SJCRH30 (cell line): ENCODE measurements at places on chromosomes 5 and 9.
A peak's percentile ranks its signal among the peaks of the same experiment; 100 is the strongest.

DNA sequence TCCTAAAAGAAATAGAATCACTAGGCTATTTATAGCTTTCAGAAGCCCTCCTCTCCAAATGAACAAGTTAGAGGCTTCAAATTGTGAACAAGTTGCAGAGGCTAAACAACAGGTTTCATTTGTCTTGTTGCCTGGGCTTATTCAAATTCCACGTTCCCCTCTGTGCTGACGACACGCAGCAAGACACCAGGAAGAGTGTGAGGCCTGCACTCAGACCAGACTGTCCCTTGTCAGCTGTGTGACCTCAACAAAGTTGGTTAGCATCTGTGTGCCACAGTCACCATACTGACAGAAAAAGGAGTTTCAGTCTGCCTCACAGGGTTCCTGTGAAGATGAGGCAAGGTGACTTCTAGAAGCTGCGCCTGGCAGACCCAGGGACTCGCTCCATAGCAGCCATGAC, 22.1 kb upstream of the GABBR2 start:
- no peak for DNase-seq

GRCh38 chr5:112594941-112595340, 142.7 kb upstream of the APC start:
- DNase-seq: no peak

DNA sequence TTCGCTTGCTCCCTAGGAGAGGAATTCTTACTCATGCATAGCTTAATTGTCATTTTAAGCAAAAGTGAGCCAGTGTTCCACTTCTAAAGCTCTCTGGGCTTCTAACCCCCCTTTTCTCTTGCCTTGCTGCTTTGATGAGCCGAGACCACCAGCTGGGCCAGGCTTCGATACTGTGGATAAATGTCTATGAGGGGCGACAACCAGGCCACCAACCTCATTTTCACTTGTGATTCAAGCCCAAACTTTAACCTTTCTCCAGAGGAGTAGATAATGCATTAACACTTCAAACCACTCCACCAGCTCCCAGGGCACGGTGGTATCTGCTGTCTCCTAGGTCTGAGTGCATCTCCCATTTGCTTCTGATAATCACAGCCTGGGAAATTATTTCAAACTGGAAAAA, 205.6 kb downstream of the PSAT1 start:
- DNase-seq: no peak

- no peak for DNase-seq
These were observed 44.9 kb downstream of the USP20 start for GRCh38 chr9:129879991-129880653.

- peak; percentile 94 for DNase-seq
These were observed 15.9 kb upstream of the C5orf47 start for GRCh38 chr5:173972925-173973615.

DNA sequence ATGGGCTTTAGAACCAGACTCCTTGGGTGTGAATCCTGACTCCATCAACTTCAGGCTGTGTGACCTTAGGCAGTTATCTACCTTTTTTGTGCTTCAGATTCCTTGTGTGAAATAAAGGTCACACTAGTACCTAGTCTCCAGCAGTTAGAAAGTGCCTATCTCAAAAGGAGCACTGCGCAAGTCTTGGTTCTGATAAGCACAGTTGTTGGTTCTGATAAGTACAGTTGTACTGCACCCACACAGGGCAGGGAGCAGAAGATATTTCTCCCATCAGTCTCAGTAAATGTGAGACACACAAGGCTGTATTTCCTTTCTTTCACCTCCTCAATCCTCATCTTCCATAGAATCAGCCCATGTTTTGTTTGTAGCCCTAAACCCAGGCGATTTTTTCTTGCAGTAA, 116.6 kb upstream of the DPYSL3 start:
- DNase-seq: no peak

- DNase-seq: no peak
These were observed 1181.7 kb downstream of the EFNA5 start for GRCh38 chr5:106489004-106489403.

DNA sequence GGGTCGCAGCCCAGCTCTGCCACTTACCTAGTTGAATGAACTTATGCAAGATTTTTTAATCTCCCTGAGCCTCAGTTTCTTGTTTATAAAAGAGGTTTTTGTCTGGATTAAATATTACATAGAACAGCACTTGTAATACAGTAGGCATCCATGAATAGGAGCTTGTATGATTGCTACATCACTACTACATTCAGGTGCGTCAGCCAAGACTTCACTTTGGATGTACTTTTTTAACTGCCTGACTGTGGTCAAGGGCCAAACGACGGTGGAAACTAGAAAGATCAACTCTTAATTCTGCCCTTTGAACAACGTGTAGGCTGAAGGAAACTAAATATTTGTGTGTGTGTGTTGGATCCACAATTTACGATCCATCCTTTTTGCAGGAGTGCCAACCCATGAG, 172.8 kb downstream of the RFK start:
- no peak for DNase-seq

GRCh38 chr5:54385994-54386393, 69.5 kb upstream of the HSPB3 start:
- DNase-seq: no peak

DNA sequence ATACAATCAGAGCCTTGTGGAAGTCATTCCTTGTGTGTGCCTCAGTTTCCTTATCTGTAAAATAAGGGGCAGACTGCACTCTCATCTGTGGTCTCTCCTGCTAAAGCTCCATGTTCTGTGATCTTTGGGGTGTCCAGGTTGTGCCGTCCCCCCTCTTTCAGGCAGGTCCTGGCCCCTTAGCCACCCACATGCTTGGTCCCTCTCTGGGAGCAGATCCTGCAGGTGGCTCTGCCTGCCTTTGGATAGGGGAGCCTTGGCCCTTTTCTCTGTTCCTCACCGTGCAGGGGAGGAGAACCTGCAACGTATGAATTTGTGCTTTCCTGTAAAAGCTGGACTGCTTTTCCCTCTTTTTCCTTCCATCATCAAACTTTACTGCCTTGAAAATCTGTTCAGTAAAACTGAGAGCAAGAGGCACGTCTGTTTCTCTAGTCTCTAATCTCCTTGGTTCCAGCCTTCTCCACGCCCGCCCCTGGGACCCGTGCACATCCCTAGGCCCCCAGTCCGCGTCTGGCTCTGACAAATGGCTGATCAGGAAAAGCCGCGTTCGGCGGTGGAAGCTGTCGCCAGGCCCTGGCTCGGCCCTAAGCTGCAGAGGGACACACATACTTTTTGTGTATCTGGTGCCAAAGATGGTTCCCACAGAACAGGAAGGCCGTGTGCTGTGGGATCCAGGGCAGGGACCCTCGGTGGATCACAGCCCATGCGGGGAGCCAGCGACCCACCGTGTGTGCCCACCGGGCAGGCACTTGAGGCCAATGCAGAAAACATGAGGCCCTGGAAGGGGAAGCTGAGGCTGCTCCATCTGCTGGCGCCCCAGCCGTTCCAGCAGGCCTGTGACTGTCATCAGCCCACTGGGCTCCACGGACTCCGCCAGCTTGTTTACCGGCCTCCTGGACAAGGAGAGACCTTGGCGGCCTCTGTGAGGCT, 43.4 kb upstream of the COL5A1 start:
- DNase-seq: no peak

- no peak for DNase-seq
These were observed 6.7 kb upstream of the PDE6A start for GRCh38 chr5:149951138-149951749.

DNA sequence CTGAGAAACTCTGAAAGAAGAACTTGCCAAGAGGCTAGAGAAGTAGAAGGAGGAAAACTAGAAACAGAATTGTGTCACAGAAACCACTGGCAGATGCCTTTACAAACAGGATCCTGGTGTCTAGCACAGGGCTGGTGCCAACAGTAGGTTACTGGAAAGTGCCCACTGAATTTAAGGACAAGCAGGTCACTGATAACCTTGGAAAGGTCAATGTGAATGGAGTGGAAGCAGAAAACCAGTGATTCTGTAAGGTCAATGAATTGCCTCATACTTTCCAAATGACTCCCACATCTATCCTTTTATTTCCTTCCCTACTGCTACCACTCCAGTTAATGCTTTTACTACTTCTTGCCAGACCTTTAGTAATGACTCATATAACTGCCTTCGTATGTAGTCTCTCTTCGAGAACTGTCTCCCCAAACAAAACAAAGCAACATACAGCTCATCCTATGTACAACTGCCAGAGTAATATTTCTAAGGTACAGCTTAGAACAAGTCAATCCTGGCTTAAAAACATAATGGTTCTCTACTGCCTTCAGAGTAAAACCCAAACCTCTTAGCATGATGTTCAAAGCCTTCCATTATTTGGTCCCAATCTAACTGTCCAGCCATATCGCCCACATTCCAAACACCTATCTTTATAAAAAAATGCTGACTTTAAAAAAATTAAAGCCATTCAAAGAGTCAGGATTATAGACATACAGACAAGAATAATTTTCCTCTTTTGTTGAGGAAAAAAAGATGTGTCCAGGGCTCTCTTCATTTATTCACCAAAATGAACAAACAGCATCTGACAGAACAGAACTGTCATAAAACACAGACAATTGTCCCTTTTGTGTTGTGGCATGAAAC, 52.5 kb downstream of the NR3C1 start:
- no peak for DNase-seq

DNA sequence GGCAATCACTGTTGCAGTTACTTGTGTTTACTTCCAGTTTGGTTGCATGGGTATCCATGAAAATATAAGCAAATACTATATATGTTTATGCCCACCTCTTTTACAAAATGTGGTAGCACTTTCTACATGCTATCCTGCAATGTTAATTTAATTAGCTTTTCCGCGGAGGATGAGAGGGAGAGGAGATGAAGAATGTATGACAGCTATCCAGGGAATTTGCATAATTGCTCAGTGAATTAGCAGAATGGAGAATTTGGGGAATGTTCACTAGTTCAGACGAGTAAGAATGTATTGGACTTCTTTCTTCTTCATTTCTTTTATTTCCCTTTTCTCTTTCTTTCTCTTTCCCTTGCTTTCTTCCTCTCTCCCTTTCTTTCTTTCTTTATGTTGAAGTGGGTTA, 140.7 kb upstream of the SLC28A3 start:
- no peak for DNase-seq

DNA sequence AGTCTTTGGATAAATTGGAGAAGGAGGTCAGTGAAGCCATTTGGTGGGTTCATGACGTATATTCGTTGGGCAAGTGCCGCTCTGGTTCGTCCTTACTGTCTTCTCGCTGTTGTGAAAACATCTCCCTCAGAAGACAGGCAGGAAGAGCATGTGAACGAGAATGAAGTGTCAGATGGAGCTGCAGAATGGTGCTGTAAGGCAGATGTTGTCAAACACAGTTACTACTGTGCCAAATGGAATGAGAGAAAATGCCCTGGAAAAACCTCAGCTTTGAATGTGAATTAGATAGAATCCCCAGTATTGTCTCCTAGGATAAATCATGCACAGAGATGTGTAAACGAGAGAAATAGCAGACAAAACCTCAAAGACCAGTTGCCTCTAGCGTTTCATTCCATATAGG, 121.5 kb downstream of the CAMK4 start:
- no peak for DNase-seq

- peak; percentile 36 for DNase-seq
These were observed 111.3 kb downstream of the LPAR1 start for GRCh38 chr9:110926828-110927487.

DNA sequence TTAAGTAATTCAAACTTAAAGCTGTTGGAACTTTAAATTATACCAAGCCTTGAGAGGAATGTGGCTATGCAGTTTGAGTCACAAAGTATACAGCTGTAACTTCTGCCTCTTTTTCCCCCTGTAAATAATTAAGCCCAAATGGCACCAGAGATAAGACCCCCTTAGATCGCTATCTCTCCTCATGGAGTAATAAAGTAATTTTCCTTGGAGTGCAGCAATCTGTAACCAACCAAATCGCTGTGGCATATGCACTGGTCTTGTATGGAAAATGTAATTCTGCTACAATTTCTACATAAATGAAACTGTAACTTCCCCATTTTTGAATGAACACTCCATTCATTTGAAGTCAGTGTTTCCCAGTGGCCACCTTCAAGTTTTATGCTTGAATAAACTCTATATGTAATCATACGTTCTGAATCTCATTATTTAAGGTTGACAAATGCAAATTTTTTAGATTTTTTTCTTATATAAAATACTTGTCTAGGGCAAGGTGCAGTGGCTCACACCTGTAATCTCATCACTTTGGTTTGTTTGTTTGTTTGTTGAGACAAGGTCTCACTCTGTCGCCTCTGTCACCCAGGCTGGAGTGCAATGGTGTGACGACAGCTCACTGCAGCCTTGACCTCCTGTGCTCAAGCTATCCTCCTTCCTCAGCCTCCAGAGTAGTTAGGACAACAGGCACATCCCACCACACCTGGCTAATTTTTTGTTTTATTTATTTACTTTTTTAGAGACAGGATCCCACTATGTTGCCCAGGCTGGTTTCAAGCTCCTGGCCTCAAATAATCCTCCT, 12.3 kb downstream of the SUSD1 start:
- no peak for DNase-seq

GRCh38 chr5:69493396-69494133, 975 bp downstream of the OCLN start:
- DNase-seq: peak; percentile 79

DNA sequence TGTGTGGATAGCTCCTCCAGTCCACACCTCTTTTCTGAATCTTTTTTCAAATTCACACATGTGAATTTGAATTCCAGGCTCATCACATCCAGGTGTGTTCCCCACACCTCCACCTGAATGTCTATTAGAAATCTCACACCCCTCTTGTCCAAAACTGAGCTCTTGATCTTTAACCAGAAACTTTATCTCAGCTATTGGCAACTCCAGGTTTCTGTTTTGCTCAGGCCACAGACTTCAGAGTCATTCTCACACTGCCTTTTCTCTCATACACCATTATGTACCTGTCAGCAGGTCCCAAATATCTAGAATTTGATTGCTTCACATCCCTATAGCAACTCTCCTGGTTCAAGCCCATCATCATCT, 11.6 kb downstream of the NIPSNAP3B start:
- no peak for DNase-seq

- peak; percentile 97 for DNase-seq
These were observed 868 bp downstream of the ZBTB43 start for GRCh38 chr9:126805554-126806262.

DNA sequence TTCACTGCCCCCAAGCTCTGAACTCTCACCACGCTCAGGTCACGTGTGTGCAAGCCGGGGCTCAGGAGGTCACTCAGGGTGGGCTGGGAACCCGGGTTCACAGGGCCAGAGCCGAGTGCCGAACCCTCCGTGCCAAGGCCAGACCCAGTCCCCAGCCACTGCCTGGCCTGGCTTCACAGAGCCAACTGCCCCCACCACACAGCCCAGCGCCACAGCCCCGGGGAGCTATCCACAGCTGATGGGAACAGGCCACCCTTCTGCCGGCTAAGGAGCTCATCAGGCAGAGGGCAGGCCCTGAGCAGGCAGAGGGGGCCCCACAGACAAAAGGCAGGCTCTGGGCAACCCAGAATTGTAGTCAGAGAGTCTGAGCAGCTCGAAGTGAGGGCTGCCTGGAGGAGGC, 117.0 kb downstream of the VAV2 start:
- no peak for DNase-seq

GRCh38 chr5:127024821-127025220, 5.5 kb downstream of the MARCHF3 start:
- no peak for DNase-seq

- DNase-seq: peak; percentile 97
These were observed 121.2 kb downstream of the PALM2AKAP2 start for GRCh38 chr9:109901201-109901600.
